ENCODE measurements at places on chromosomes 6 and 20.

- no peak for DNase-seq
These were observed 532 bp upstream of the SLC35F1 start for GRCh38 chr6:117906507-117906957.

DNA sequence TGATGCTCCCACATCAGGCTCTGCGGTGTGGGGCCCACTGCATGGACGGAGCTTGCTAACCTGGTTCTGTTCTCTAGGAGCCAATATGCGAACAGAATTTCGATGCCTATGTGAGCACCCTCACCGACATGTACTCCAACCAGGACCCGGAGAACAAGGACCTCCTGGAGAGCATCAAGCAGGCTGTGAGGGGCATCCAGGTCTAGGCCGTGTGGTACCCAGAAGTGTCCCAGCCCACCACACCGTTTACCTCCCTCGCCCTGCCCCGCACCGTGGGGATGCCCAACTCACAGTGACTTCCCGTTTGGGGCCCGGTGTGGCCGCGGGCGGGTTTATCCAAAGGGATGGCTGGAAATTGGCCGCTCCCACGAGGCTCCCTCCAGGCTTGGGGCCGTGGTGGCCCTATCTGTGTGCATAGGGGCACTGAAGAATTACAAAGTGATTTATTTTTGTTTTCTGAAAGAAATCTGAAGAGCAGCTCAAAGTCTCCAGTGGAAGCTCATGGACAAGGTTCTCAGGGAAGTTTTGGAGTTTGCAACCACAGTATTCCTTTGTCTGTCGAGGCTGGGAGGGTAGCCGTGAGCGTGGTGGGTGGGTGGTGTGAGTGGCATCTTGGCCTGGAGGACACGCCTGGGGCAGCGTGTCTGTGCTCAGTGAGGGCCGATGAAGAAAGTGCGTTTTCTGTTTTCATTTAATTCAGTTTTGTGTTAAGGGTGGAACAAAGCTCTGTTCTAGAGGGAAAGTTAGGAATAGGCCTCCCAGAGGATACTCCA is 15.1 kb upstream of the PCMTD2 start:
- DNase-seq = no peak

- DNase-seq = no peak
These were observed 417.1 kb downstream of the PLCB1 start for GRCh38 chr20:8549192-8549591.

DNA sequence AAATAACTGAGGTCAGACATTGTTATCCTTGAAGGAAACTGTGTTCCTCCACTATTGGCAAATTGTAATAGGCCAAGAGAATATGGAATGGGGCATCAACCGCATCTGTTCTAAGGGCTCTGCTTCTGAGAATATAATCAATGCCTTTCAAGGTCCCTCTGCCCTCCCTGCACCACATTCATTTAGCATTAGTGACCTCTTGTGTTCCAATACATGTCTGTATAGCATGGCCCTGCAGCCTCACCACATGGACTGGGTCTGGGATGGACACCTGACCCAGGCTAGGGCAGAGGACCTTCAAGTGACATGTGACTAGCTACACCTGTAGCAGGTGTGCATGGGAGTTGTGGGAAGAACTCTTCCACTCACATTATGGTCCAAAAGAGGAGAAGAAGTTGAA is 14.2 kb downstream of the BTN3A1 start:
- DNase-seq = no peak

DNA sequence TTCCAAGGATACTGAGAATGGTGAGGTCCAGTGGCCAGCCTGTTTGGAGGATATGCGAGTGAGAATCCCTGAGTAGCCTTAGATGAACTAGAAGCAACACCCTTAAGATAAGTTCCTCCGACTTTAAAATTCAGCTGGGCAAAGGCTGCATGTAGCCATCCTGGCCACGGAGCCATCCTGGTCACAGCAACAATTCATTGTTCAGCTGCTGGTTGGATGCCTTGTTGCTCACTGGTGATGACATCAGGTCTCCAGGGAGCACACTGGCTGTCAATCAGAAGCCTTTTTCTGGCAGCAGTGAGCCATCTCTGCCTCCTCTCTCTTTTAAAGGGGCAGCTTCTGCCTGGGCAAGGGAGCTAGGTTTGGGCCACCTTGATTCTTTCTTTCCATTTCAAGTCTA is 22.4 kb upstream of the RIMS4 start:
- no peak for DNase-seq

DNA sequence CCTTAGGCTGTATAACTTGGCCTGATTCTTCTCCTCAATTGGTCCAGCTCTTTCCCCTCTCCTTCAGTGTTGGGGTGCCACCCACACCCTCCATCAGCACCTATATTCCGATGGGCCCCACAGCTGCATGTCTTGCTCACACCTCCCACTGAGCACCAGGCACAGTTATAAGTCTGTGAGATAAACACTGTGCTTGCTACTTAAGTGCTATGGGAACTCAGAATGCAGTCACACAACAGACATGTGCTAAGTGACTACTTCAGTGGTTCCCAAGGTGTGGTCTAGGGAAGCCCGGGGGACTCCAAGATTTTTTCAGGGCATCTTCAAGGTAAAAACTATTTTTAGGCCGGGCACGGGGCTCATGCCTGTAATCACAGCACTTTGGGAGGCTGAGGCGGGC is 7.3 kb downstream of the ZC3H12D start:
- DNase-seq = no peak

GRCh38 chr6:5997420-5997987 is 9.2 kb downstream of the NRN1 start:
- DNase-seq = no peak

DNA sequence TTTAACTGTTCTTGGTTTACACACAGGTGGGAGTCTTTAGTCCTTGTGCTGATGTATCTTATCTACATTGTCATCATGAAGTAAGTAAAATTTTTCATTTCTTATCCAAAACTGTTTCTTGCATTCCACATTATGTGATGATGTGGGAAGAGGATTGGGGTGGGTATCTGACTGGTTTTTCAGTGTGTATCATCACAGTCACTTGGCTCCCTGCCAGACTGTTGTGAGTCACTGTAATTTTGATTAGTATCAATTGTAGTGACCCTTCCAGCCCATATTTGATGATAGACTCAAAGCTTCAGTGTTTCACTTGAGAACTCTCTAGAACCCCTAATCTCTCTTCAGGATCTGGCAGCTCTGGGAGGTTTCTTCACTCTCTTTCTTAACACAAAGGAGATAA is 84.5 kb upstream of the RIN2 start:
- DNase-seq = no peak

GRCh38 chr6:80454197-80454596 is 347.7 kb downstream of the BCKDHB start:
- no peak for DNase-seq

DNA sequence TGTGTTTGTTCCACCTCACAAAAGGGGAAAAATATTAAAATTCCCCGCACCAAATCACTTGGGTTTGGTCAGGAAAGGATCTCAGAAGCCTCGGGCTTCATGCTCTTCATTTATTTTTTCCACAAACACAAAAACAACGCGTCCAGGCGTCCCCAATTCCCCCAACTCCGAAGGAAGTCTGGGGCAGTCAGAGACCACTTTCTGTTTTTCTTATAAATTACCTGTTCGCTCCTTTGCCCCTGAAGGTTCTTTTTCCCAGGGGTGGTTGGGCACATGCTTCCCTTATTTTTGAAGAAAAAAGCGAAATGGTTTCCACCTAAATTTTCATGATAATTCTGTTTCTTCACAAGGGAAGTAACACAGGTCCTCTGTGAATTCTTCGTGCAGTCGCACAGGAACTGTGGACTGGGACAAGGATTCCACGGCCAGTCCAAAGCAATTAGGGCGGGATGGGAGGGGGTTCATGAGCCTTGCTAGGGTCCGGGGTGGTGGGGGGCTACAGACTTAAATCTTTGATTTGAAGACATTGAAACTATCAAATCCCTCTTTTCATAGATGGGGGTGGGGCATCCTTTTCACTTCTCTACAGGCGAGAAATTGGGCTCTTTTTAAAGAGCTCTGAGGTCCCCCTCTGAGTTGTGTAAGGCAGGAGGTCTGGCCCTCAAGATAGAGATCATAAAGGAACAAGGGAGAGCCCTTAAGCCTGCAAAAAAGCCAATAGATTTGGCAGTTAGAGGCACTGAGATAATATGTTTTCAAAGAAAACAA is 30.5 kb upstream of the HFE start:
- DNase-seq = peak; percentile 47

DNA sequence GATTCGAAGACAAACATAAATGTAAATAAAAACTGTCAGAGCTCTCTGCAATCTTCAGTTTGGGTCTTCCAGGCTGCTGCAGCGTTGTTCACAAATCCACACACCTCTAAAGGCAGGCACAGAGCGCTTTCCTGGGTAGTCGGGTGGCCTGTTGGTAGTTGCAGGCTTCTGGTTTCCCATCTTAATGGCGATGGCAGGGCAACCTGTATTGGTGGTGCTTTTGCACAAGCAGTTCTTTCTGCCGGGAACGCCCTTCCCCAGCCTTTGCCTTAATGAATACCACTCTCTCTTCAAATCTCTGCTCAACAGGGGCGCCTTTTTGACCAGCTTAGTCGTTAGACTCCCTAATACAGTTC is 723 bp upstream of the IFT52 start:
- peak; percentile 39 for DNase-seq

- DNase-seq = no peak
These were observed 45.3 kb upstream of the LOC128125822 start for GRCh38 chr6:63526931-63527330.

- no peak for DNase-seq
These were observed 4.6 kb downstream of the GPLD1 start for GRCh38 chr6:24484657-24485323.

- DNase-seq = no peak
These were observed 37.7 kb upstream of the C20orf144 start for GRCh38 chr20:33624399-33624798.

DNA sequence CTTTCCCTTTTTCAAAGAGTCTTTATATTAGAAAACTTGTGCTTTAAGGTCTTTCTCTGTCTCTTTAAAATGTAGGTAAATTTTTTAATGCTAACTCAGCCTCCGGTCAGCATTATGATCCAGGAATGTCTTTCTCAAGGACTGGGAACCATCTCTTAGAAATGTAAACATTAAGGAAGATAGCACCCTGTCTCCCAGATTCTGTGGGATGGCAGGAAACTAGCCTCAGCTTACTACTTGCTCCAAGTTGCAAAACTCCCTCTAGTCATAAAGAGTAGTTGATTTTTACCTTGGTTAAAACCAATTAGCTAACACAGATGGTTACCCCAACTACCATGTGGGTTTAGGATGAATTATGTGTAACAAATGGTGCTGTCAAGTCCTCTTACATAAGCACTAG is 4.7 kb upstream of the TAAR1 start:
- no peak for DNase-seq

DNA sequence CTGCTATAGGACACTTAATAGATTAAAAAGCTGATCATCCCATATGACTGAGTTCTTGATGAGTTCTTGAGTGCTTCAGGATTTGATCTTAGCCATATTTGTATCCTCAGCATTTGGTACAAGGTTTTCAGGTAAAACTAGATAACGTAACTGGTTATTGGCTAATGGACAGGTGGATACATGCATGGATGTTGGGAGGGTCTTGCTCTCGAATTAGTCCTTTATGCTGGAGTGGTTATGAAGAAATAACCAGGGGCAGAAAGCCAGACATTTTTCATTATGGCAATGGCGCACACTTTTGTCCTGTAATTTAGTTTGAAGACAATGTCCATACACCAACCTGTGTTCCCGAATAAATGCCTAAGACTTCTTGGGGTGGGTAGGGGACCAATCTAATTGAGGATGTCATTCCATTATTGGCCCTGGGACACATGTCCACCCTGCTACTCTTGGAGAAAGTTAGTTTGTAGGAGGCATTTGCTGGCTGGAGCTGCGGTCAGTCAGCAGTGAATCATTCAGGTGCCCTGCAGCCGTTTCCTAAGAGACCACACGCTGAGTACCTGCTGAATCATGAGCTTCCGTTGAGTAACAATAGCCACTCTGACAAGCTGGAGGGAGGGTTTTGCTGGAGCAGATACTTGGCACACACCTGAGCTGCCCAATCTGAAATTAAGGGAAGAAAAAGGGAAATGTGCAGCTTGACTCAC is 194.4 kb downstream of the FOXA2 start:
- DNase-seq = no peak

DNA sequence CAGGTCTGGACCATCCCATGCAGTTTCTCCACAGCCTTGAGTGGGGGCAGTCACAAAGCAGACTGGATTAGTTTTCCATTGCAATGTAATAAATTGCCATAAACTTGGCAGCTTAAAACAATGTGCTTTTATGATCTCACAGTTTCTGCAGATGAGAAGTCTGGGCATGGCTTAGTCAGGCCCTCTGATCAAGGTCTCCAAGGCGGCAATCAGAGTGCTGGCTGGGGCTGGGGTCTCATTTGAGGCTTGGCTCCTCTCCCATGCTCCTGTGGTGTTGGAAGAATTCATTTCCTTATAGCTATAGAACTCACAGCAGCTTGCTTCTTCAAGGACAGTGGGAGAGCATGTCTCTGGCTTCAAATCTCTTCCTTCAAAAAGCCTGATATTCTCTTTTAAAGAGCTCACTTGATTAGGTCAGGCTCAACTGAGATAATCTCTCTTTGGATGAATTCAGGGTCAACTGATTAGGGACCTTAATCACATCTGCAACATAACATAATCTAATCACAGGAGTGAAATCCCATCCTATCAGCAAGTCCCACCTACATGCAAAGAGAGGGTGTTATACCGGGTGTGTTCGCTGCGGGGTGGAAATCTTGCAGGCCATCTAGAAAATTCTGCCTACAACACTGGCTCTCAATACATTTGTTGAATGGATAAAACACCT is 77.4 kb upstream of the SULF2 start:
- DNase-seq = no peak

DNA sequence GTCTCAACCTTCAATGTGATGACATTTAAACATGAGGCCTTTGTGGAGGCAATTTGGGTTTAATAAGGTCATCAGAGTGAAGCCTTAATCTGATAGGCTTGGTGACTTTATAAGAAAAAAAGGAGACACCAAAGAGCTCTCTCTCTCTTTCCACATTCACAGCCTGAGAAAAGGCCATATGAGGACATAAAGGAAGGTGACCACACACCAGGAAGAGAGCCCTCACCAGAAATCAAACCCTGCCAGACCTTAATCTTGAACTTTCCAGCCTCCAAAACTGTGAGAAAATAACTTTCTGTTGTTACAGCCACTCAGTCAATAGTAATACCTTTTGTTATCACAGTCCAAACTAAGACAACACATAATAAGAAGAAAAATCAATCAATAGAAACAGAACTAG is 47.7 kb downstream of the COL12A1 start:
- no peak for DNase-seq

DNA sequence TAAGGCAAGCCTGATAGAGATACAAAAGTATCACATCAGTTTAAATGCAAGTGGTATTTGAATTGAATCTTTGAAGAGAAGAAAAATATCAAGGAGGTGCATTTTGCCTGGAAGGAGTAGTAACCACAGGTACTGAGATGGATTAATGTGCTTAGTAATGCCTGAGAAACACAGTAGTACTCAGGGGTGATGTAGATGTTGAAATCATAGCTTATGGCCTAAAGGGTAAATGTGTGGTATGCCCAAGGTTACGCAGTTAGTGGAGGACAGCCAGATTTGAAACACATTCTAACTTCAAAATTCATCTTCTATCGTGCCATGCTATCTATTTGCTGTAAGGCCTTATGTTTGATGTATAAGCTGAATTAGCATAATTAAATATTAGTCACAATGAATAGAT is 55.9 kb downstream of the STXBP5 start:
- no peak for DNase-seq

- no peak for DNase-seq
These were observed 15.9 kb upstream of the FANCE start for GRCh38 chr6:35436071-35436857.

- no peak for DNase-seq
These were observed 26.6 kb downstream of the NOL4L start for GRCh38 chr20:32558526-32558925.
